Small intestine (tissue), 16 donors: ENCODE measurements at places on chromosomes 4 and X.

- DNase-seq = no peak
Observed at GRCh38 chr4:40600850-40601249, 28.8 kb downstream of the RBM47 start.

DNA sequence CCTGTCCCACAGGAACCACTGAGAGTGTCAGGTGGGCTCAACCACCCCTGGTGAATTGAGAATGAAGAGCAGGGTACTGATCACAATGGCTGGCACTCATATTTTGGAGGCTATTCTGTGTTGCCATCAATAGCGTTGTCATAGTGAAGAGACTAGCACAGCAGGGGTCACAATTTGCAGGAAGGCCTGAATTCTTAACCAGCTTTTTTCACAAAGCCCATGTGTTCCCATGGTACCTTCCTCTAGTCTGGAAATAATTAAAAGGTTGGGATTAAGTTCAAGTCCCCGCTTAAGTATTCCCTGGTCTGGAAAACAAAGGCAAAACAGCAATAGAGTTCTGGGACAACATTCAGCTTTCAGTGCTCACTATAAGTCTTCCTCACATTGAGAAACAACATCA, 1051.7 kb downstream of the C4orf33 start:
- DNase-seq = no peak

- no peak for DNase-seq
Observed at GRCh38 chr4:88017516-88018297, 10.3 kb downstream of the PKD2 start.

- DNase-seq = peak; percentile 58
Observed at GRCh38 chrX:15563056-15563455, 37.7 kb downstream of the ACE2 start.

- no peak for DNase-seq
Observed at GRCh38 chrX:69237236-69237635, 72.0 kb upstream of the PJA1 start.

- peak; percentile 22 for DNase-seq
Observed at GRCh38 chr4:101200561-101200960, 146.8 kb downstream of the PPP3CA start.

DNA sequence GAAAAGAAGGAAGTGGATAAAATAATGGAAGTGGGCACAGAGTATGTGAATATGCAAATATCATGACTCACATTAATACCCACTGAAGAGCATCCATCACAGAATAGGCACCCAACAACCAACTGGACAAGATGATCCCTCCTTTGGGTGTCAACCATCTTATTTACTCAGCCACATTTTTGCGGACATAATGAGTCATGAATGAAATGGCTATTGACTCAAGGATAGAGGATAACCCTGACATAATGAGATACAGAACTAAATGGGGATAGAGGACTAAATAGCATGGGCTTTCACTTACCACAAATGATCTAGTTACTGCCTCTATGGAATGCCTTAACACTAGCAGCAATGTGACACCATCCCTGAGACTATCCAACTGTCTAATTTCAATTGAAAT, 224.7 kb downstream of the ANTXR2 start:
- DNase-seq = no peak

- DNase-seq = peak; percentile 6
Observed at GRCh38 chr4:111475001-111475400, 670.3 kb upstream of the FAM241A start.

- peak; percentile 16 for DNase-seq
Observed at GRCh38 chr4:150387981-150388380, 194.0 kb upstream of the MAB21L2 start.

DNA sequence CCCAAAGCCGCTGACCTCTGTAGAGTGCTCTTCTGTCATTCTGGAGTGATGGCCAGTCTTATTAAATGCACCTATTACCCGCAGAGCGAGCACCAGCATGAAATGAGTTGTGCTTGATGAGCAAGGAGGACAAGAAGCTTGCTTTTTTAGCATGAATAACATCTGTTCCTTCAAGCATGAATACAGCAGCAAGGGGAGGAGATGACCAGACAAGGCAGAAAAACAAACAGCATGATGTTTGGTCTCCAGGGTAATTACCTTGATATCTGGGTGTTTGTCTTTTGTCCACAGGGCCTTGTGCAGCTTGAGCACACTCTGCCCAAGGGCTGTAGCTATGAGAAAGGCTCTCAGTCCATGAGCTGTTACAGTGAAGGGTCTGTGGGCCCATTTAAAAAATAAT, 324.8 kb upstream of the DDX53 start:
- DNase-seq = no peak

GRCh38 chr4:8348071-8348470, 78.5 kb downstream of the HTRA3 start:
- DNase-seq = no peak

GRCh38 chr4:87527431-87528220, 1.6 kb downstream of the SPARCL1 start:
- DNase-seq = no peak

GRCh38 chrX:155544881-155545280, 67.9 kb downstream of the TMLHE start:
- DNase-seq = no peak

- DNase-seq = peak; percentile 46
Observed at GRCh38 chr4:147019091-147019490, 73.4 kb upstream of the TTC29 start.

DNA sequence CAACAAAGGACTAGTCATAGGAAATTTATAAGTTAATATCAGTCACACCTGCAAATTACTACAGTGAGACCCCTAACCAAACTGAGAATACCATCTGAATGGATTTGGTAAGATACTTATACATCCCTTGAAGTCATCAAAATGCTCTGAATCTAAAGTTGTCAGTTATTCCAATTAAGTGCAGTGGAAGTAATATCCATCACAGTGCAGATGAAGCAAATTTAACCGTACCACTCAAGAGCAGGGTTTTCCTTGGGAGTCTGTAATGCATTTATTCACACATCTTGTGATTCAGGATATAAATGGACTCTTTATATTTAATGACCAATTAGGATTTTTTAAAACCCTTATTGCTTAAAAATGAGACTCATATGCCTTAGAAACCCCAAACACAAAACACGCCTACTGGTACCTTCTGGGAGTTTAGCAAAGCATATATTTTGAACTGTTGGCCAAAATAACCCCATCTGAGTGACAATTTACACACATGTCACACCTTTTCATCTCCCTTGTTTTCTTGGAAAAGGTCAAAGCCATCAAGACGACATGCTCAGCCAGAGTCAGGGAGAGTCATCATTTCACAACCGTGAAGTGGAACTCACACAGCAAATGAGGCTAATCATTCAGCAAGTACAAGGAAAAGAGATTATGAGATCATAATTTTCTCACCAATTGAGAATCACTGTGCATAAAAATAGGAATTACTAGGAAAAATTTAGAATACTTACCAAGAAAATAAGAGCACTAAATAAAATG, 303.7 kb downstream of the HNRNPD start:
- no peak for DNase-seq

DNA sequence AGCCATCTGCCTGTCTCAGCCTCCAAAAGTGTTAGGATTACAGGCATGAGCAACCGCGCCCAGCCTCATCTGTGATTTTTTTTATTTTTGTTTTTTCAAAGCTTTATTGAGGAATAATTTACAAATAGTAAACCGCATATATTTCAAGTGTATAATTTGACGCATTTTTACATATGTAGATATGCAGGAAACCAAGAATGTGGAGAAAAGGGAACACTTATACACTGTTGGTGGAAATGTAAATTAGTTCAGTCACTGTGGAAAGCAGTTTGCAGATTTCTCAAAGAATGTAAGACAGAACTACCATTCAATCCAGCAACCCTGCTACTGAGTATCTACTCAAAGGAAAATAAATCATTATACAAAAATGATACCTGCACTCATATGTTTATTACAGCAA, 85.9 kb downstream of the SLC16A2 start:
- no peak for DNase-seq

DNA sequence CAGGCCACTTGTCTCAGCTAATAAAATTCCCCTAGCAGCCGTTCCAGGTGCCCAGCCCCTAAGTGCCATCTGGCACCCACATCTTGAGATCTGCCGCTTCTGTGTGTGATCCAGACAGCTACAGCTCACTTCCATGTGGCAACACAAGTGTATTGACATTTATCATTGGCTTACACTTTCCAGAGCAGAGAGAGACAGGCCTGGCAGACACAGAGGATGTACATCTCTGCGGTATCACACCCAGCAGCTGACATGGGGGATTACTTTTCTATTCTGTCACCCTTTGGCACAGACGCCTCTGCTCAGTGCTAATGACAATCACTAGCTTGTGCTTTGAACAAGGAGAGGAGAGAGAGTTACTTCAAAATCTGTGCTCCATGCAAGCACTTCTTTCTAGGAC, 195.9 kb downstream of the KDR start:
- no peak for DNase-seq

DNA sequence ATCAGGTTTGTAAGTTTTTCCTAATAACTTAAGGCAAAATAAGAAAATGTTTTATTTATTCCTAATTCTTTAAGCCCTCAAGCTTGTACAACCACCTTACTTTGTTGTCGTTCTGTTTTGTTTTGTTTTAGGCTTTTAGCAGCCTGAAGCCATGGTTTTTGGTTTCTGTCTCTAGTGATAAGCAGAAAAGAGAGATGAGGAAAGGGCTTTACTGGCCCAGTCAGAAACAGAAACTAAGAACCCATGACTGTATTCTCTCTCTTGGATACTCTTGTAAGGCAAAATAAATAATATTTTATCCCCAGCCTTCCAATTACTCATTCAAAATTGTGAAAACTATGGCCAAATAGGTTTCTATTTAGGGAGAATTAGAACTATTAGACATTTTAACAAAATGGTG, 29.4 kb downstream of the TBC1D19 start:
- DNase-seq = no peak

- DNase-seq = no peak
Observed at GRCh38 chr4:3294401-3295241, 1.8 kb downstream of the RGS12 start.

DNA sequence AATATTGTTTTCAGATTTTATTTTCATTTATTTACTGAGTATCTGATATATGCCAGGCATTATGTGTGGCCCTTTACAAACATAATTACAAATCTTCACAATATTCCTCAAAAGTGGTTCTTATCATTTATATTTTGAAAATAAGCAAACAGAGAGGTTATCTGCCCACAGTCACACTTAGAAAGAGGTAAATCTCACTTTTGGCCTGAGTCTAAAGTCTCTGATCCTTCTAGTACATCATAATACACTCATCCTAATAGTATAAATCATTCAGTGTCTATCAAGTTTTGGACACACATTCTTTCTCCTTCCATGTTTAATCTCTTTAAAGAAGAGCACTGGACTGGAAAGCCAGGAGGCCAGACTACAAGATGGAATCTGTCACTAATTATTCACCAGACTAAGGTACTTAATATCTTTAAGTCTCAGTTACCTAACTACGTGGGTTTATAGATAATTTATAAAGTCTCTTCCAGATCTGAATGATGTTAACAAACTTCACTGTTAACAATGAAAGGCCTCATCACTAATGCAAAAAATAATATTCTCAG, 281.3 kb downstream of the PPP3CA start:
- no peak for DNase-seq

DNA sequence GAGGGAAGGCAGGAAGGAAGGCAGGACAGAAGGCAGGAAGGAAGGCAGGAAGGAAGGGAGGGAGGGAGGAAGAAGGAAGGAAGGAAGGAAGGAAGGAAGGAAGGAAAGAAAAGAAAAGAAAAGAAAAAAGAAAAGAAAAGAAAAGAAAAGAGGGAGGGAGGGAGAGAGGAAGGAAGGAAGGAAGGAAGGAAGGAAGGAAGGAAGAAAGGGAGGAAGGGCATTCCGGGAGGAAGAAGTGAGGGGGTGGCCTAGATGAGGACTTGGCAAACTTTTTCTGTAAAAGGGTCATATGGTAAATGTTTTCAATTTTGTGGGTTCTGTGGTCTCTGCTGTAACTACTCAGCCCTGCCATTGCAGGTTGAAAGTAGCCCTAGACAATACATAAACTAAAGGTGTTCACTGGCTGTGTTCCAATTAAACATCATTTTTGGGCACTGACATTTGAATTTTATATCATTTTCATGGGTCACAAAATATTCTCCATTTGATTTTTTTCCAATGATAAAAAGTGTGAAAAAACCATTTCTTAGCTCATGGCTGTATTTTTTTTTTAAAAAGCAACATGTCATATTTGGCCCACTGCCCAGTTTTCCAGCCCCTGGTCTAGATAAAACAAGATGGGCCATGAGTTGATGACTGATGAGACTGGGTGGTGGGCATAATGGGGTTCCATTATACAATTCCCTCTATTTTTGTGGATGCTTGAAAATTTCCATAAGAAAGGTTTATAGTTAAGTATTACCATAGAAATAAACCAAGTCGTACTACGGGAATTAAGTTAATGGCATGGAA, 3.1 kb downstream of the ZNF630 start:
- no peak for DNase-seq

GRCh38 chr4:2933566-2934076, 29.6 kb downstream of the NOP14 start:
- no peak for DNase-seq

DNA sequence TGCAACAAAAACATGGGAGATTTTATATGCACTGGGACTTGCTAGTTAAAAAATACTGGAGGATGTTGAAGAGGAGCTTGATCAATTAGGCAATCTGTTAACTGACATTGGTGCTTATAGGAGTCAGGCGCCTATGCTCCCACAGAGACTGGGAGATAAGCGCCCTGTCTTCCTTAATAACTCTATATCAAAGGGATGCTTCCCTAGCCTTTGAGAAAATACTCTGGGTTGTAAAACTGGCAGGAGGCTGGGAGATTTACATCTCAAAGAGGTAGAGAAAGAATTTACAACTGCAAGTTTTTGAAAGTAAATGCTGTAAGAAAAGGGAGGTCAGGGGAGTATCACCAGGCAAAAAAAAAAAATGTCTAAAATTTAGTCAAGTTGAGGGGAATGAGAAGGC, 325.4 kb downstream of the PCDH10 start:
- DNase-seq = no peak

DNA sequence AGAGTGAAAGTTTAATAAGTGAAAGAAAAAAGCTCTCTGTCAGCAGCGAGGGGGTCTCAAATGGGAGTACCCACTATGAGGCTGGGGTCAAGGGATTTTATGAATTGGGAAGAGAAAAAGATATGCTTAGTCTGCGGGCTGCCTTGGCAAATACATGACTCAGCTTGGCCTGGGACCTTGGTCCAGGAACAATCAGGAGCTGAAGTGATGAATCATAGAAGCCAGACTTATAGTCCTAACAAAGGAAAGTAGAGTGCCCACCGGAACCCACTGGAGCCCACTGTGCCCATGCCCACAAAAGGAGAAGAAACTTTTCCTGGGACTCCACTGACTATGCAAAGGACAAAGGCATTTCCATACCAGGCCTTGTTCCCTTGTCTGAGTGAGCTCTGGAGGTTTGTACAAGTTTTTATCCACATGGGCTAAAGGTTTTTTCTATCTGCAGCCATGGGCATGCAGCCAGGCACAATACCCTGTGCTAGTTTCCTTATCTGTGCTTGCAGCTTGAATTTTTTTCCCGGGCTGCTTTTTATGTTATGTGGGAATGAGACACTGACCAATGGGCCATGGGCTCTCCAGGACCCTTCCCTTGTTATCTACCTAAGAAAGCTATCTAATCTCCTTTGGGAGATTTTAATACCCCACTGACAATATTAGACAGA, 201.7 kb downstream of the FAM133A start:
- DNase-seq = no peak
